PC-3 (cell line): ENCODE measurements at places on chromosomes 6 and 20. TPM values are rescaled to one million over a fixed set of nuclear protein-coding genes. Genes with fewer than 3 reads are reported as not detected.

MYL9 gene
- 10.8 and 12.0 TPM in 2 replicates for total RNA-seq

TRERF1 gene
- total RNA-seq = 13.7 and 13.9 TPM in 2 replicates

SLC32A1 gene
- not detected in 2 replicates for total RNA-seq

FAM162B gene
- total RNA-seq = not detected in 2 replicates

PRL gene
- not detected in 2 replicates for total RNA-seq

CFB gene
- total RNA-seq = 0.86 TPM in 1 of 2 replicates, not detected in the other

KCNK16 gene
- total RNA-seq = not detected in 2 replicates

ROS1 gene
- total RNA-seq = 0.07 and 0.17 TPM in 2 replicates

NNAT gene
- total RNA-seq = not detected in 2 replicates

PTPRK gene
- 53.8 and 64.7 TPM in 2 replicates for total RNA-seq

HLA-DQA1 gene
- not detected in 2 replicates for total RNA-seq

MCHR2 gene
- total RNA-seq = not detected in 2 replicates

TRIM15 gene
- total RNA-seq = not detected in 2 replicates

PROKR2 gene
- not detected in 2 replicates for total RNA-seq

CLPSL2 gene
- total RNA-seq = not detected in 2 replicates

TMC2 gene
- total RNA-seq = not detected in 2 replicates

GRIK2 gene
- 0.55 and 2.8 TPM in 2 replicates for total RNA-seq

DLK2 gene
- 1.4 and 4.4 TPM in 2 replicates for total RNA-seq

CLDN20 gene
- not detected in 2 replicates for total RNA-seq

FGD2 gene
- total RNA-seq = 0.35 and 0.44 TPM in 2 replicates

MEI4 gene
- not detected in 2 replicates for total RNA-seq

COL9A3 gene
- total RNA-seq = 14.3 and 17.7 TPM in 2 replicates

TPMT gene
- 17.5 and 19.8 TPM in 2 replicates for total RNA-seq

ABHD16B gene
- not detected in 2 replicates for total RNA-seq
